ENCODE measurements at places on chromosomes 13 and 19.

DNA sequence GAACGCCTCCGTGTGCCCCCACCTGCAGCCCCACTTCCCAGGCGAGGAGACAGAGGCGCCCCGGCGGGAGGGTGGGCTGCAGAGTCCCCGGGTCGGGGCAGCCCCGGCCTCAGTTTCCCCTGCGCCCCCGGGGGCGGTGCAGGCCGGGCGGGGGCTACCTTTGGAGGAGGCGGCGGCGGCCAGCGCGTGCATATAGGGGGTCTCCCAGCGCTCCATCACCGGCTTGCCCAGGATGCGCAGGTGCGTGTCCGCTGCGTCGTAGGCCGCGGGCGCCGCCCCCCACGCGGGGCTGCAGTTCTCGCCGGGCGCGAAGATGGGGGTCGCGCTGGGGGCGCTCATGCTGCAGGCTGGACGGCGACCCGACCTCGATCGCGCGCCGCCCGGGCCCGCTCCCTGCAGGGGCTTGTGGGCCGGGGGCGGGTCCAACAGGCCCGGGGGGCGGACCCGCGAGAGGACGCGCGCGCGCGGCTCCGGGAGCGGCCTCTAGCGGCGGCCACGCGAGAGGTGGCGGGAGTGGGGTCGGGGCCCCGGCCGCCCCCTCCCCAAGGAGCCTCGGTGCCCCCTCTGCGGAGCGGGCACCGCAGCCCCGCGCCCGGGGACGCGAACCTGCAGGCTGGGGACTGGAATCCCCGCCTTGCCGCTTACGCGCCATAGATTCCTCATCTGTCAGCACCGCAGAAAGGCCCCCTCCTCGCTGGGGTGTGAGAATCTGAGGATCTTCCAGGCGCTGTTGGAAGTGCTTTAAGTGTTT is at the start of gene GAMT:
TSS of gene GAMT (minus strand) at position 405 of the 751 bp plus-strand sequence. CDS start at position 339, 66 bp downstream.
- no peak for DNase-seq

- DNase-seq = no peak
Measured at GRCh38 chr13:49455007-49455398, 10.9 kb downstream of the SETDB2 start.

DNA sequence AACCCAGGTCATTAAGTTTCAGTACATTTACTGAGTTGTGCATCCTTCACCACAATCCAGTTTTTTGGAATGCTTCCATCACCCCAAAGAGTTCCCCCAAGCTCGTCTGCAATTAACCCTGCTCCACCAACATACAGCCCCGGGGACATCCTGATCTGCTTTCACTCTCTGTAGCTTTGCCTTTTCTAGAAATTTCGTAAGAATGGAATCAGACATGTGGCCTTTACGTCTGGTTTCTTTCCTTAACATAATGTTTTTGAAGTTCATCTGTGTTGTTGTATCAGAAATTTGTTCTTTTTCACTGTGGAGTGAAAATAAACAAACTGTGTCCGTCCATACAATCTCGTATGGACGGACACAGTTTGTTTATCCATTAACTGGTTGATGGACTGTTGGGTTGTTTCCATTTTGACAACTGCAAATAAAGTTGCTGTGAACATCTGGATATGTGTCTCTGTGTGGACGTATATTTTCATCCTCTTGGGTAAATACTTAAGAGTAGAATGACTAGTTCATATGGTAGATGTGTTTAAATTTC is 2.9 kb downstream of the KLHL26 start:
- DNase-seq = no peak

DNA sequence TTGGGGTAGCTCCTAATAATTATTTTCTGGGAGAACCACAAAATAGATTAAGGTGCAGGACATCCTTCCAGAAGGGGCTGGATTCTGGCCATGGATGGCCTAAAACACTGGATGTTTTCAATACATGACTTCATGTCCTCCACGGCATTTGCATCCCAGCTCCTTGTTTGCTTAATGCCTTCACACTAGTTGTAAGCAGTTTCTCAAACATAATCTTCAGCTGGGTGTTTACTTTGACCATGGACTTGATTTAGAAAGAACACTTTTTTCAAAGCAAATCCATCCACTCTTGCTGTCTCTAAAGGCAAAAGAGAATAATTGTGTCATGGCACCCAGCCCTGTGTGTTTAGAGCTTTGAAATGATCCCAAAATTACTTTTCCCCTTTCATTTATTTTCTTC is 82.5 kb upstream of the GSX1 start:
- no peak for DNase-seq

DNA sequence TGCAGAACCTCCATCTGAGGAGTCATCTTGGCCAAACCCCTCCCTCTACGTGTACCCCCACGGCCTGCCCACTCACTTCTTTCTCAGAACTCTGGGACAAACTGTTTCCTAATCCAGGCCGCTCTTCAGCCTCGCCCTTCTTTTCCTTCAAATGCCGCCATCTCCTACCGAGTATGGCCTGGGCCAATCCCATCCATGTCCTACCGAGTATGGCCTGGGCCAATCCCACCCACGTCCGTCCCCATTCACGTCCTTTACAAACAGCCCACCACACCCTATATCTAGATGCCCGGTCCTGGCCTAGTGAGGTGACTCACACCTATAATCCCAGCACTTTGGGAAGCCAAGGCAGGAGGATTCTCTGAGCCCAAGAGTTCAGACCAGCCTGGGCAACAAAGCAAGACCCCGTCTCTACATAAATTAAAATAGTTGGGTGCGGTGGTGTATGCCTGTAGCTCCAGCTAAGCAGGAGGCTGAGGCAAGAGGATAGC is 1.1 kb downstream of the TMEM160 start:
- DNase-seq = no peak

GRCh38 chr13:97659602-97660001 is 225.6 kb downstream of the RAP2A start:
- no peak for DNase-seq

DNA sequence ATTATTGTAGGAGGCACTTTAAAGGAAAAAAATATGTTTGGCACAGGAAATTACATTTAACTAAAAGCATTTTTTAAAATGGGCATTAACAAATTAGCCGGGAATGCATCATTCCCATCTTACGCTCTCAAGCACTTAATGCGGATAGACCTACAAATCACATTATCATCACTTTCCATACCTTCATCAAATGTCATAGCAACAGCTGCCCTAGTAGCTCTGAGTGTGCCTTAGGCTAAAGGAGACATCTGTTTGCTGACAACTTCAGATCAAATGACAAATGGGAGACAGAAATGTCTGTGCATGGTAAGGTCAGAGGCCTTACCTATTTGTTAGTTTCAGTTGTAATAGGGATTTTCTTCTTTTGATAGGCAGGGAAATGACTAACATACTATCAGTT is 773.2 kb upstream of the SLC10A2 start:
- DNase-seq = no peak

- no peak for DNase-seq
Measured at GRCh38 chr13:99269627-99270241, 11.6 kb upstream of the GPR18 start.
